NCI-H1092 treated with DMSO at 0.1 percent for 48 hours (cell line): ENCODE measurements at places on chromosomes 5 and 9.

GRCh38 chr5:150486402-150487198 lies 21.3 kb upstream of the NDST1 start:
- peak; percentile 17 for DNase-seq

- DNase-seq: no peak
These were observed 8.0 kb downstream of the UCK1 start for GRCh38 chr9:131523086-131523388.

- peak; percentile 46 for DNase-seq
These were observed 2.2 kb downstream of the BARX1 start for GRCh38 chr9:93952784-93953495.

DNA sequence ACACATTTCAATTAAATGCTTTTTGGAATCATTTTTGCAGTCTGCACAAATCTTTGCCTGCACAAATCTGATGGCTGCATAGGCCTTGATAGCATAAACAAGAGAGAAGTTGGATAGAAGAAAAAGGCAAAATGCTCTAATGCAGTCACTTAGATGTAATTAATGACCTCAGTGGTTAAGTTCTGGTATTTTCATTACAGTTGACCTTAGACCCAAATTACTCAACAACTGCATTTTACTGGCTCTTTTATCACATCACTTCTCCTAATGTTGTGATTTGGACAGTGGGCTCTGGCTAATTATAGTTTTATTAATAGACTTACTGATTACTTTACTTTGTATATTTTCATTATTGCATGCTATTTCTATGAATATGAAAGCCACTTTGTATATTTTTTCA lies 34.3 kb downstream of the NTRK2 start:
- no peak for DNase-seq
